ENCODE measurements at places on chromosomes 4 and X.
A peak's percentile ranks its signal among the peaks of the same experiment; 100 is the strongest.

- DNase-seq, result no peak
Observed at GRCh38 chrX:49214996-49215526, 15.1 kb upstream of the SYP start.

DNA sequence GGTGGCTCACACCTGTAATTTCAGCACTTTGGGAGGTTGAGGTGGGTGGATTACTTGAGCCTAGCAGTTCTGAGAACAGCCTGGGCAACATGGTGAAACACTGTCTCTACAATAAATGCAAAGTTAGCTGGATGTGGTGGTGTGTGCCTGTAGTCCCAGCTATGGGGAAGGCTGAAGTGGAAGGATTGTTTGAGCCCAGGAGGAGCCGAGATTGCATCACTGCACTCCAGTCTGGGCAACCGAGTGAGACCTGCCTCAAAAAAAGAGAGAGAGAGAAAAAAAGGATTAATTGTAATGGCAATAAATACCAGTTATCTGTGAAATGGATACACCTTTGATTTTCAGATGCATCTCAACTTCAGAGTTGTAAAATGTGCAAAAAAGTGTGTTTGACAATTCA lies 58.8 kb downstream of the SPRY1 start:
- no peak for DNase-seq

- peak; percentile 57 for DNase-seq
Observed at GRCh38 chr4:25925486-25926201, 11.6 kb downstream of the SMIM20 start.

DNA sequence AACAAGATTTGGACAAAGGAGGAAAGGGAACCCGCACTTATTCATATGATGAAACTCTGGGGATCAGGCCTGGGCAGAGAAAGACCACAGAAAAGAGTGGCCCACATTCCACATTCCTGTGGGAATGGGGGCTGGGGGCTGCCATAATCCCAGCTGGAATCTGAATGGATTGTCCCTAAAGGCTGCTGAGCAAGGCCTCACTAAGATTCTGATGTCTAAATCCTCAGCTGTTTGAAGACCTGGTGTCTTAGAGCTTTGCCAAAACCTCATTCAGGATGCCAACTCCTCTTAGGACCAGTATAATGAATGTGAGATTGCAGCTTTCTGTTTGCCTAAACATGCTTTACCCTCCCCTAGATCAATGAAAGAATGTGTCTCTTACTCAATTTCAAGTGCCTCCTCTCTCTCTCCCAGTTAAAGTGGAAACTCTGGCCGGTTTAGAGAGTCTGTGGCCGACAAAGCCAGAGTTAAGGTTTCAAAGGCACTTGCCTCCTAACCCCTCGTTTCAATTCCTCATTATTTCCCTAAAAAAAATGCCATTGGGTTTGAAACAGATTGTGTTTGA lies 33.3 kb upstream of the GPC4 start:
- DNase-seq, result no peak

GRCh38 chrX:7133050-7133440 lies 14.5 kb upstream of the STS start:
- no peak for DNase-seq

DNA sequence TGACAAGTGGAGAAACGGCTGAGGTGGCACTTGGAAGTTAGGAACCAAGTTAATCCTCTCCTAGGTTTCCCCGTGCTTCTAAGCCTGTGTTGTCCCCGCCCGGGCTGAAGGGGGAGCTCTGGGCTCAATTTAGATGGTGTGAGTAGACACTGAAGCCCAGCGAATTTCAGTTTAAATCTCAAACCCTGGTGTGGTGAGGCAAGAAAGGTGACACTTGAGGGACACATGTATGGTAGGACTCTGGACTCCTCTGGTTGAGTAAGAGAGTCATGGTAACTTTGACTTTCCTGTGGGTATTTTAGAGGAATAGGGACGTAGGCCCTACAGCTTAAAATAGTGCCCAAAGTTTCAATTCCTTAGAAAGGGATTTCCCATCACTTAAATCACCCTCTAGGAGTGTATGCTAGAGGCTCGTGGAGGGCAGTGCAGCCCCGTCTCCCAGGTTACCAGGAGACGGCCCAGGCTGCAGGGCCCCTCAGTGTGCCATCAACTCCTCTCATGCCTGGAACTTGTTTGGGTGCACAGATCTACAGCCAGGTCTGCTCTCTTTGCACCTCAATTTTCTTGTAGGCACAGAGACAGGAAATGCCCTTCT lies 24.0 kb downstream of the HAND2 start:
- DNase-seq, result peak; percentile 22

DNA sequence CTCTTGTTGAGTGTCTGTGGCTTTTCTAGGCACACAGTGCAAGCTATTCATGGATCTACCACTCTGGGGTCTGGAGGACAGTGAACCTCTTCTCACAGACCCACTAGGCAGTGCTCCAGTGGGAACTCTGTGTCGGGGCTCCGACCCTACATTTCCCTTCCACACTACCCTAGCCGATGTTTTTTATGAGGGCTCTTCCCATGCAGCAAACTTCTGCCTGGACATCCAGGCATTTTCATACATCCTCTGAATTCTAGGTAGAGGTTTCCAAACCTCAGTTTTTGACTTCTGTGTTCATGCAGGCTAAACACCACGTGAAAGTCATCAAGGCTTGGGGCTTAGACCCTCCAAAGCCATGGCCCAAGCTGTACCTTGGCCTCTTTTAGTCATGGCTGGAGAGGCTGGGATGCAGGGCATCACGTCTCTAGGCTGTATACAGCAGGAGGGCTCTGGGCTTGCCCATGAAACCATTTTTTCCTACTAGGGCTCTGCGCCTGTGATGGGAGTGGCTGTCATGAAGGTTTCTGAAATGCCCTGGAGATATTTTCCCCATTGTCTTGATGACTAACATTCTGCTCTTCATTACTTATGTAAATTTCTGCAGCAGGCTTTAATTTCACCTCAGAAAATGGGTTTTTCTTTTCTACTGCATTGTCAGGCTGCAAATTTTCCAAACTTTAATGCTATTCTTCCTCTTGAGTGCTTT lies 249.8 kb upstream of the CPEB2 start:
- no peak for DNase-seq

- DNase-seq, result no peak
Observed at GRCh38 chr4:13542577-13543031, 1.7 kb downstream of the NKX3-2 start.

- no peak for DNase-seq
Observed at GRCh38 chrX:3191796-3192195, 150.5 kb downstream of the ARSF start.

- no peak for DNase-seq
Observed at GRCh38 chr4:3039706-3040366, 34.5 kb downstream of the HTT-AS start.

Measured in G401 (cell line).